ENCODE measurements at places on chromosomes 5 and 9.

GRCh38 chr5:180197016-180197702 is 11.9 kb downstream of the RASGEF1C start:
- no peak for DNase-seq

- DNase-seq: peak; percentile 11
Observed at GRCh38 chr5:143641549-143642355, 170.2 kb upstream of the HMHB1 start.

DNA sequence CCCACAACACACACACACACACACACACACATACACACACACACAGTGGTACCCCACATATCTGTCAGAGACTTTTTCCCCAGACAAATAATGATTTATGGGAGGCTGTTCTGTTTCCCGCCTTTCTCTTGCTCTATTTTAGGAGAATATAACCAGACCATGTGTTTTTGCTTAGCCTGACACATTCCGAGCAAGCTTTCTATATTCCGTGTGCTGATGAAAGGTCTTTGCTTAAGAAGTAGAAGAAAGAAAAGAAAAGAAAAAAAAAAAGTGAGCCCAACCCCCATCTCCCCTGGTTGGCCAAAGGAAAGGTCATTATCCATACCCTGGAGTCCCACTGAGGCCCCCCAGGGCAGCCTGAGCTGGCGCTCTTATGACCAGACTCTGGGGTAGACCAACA is 338.6 kb downstream of the SLIT3 start:
- DNase-seq: no peak

GRCh38 chr5:38453921-38454320 is 102.5 kb downstream of the LIFR start:
- DNase-seq: no peak

DNA sequence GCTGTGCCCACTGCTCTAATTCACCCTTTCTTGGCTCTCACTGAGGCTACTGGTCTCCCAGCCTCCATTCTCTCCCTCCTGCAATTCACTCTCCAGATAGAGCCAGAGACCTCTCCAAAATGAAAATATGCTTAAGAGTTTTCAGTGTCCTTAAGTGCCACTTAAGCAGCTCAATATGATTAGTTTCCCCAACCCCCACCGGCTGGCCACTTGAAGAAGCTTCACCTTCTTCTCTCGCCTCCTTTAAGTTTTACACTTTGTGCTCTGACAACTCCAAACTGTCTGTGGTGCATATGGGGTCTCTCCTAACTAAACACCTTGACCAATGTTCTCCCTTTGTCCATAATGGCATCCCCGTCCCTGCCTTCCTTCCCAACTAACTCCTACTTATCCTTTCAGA is 53.4 kb downstream of the CDK5RAP2 start:
- DNase-seq: no peak

DNA sequence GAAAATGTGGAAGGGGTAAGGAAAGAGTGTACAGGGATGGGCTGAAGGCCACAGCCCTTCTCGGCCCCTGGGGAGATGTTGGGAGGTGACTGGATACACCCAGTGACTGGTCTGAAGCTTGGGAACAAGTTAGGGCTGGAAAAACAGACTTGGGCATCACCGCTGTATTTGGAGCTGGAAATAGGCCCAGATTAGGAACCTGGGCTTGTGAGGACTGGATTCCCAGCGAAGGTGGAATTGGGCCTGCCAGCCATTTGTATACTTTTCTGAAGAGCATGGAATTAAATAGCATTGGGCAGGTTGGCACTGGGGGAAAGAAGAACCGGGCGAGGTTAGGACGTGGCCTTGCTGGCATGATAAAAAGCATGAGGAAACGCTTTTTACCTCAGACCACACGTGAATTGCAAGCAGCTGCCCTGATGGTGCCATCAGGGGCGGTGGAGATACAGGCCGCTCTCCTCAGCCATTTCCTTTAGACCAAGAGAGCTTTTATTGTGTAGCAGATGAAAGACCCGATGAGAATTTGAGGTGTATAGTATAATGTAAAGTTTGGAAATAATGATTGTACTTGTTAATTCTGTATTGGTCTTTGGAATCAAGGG is 37.8 kb downstream of the OTULIN start:
- no peak for DNase-seq

DNA sequence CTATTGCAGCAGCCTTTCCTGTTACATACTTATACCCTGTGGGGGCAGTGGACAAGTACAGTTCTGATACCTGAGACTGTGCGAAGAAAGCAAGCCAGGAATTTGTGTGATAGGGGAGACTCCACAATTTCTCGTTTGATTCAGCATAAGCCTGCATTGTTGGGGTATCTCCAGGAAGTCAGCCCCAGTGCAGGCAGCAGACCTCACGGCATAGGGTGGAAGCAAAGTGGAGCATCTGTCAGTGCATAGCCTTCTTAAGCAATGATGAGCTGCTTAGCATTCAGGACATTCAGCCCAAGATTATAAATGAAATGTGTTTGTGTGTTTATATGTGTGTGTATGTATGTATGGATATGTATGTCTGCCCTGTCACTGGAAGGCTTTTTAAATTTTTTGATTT is 157.0 kb downstream of the SH3GL2 start:
- DNase-seq: no peak

- DNase-seq: no peak
Observed at GRCh38 chr9:122376796-122377195, 6.0 kb downstream of the PTGS1 start.

- DNase-seq: no peak
Observed at GRCh38 chr5:151298063-151298855, 5.3 kb downstream of the SLC36A3 start.

GRCh38 chr9:84755380-84755779 is 85.9 kb downstream of the NTRK2 start:
- no peak for DNase-seq

DNA sequence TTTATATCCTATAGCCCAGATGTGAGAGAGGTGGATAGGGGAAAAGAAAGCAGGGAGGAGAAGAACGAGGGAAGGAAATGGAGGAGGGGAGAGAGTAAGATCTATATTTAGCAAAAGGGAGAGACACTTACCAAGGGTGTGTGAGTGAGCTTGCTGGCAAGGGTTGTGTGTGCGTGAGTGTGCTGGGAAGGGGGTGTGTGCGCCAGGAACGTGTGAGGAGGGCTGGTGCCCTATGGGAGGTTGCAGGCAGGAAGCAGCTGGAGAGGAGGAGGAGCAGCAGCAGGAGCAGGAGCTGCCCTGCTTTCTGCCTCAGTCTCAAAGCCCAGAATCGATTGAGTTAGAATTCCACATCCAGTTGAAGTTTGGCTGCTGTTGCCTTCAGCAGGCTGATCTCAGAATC is 148.3 kb upstream of the RUSC2 start:
- peak; percentile 33 for DNase-seq

DNA sequence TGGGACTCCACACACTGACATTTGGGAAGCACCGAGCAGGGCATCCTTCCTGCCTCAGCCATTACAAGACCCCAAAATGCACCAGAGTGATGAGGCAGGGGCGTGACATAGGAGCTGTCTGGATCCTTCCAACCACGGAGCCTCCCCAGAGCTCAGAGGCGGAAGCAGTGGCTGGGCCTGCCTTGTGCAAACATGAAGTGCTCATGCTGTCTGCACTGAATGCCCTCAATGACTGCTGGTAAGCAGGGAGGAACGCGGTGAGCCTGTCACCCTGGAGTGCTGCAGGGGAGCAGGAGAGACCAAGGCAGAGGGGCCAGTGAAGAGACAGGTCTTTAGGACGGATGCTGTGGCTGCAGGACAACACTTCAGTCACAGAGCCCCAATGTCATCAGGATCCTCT is 60.2 kb upstream of the HRH2 start:
- peak; percentile 0 for DNase-seq

- DNase-seq: no peak
Observed at GRCh38 chr5:122772446-122772845, 2.4 kb upstream of the SNX2 start.

- DNase-seq: no peak
Observed at GRCh38 chr9:37441776-37442370, 19.4 kb downstream of the GRHPR start.

GRCh38 chr5:67986761-67987160 is 228.8 kb upstream of the PIK3R1 start:
- DNase-seq: no peak

DNA sequence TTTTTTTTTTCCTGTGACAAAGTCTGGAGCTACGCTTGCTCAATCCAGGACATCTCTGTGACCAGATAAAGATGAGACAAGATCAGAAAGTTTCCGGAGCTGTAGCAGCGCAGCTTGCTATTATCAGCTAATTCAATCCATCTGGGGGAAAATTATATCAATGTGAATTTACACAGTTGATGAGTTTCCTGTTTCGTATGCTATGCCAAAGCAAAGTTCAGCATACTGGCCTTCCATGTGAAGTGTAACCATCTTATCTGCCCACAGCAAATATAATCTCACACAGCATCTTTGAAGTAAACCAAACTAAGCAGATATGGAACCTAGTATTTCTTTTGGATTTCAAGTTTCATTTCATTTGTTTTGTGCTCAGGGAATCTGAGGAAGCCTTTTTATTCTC is 1767.7 kb downstream of the EFNA5 start:
- no peak for DNase-seq

DNA sequence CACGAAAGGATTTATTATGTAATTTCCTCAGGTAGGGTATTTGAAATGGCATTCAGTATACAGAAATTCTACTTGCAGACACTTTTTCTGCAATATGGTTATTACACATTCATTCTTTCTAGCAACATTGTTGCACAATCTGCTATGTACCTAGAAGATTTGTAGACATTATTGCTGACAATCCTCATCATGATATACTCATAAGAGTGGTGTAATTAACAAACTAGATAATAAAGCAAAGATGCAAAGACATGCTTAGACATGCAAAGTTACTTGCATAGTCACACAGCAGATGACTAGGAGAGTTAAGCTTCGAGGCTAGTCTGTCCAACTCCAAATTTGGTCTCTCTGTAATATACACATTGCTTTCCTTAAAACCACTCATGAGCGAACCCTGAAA is 317.1 kb downstream of the ASTN2 start:
- DNase-seq: no peak

DNA sequence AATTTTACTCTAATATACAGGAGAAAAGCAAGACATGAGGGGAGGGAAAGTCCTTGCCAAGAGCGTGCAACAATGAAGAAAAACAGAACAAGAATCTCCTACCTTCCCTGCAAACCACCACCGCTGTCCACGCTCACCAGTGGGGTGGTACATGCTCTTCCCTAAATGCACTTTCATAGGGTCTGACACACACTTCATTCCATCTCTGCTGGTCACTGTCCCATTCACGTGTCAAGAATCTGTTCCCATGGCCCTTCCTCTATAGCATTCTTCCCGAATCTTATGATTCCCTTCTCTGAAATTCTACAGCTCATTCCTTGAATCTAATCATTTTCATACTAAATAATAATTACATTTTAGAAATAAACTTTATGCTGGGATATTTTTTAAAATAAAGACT is 11.4 kb upstream of the DNAH5 start:
- DNase-seq: no peak

- no peak for DNase-seq
Observed at GRCh38 chr5:84673785-84674184, 289.1 kb upstream of the EDIL3 start.

DNA sequence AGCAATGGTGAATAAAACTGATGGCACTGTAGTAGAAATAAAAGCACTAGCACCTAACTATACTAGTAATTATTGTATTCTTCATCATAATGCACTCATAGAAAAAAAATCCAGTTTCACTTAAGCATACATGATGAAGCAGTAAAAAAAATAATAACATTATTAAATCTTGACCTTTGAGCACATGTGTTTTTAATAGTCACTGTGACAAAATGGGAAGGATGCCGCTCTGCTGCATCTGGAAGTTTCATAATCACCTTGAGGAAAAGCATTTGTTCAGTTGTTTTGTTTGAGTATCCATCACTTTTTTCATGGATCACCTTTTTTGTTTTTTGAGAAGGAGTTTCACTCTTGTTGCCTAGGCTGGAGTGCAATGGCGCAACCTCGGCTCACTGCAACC is 13.2 kb downstream of the OR2K2 start:
- DNase-seq: no peak

- DNase-seq: no peak
Observed at GRCh38 chr5:150078802-150079689, 7.3 kb downstream of the CSF1R start.

DNA sequence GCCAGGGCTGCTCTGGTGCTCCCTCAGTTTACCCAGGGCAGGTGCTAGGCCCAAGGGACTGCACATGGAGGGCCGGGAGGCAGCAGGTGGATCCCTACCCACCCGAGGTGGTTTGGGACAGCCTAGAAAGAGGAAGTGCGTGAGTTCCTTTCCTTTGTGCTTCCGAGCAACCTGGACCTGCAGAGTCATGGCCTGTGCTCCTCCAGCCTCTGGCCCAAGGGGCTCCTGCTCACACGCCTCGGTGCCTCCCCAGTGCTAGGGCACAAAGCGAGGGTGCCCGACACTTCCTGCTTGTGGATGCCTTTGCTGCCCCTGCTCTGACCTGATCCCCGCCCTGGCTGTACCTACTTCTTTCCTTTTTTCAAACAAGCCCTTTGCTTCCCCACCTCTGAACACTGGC is 79.3 kb downstream of the RXRA start:
- DNase-seq: no peak

DNA sequence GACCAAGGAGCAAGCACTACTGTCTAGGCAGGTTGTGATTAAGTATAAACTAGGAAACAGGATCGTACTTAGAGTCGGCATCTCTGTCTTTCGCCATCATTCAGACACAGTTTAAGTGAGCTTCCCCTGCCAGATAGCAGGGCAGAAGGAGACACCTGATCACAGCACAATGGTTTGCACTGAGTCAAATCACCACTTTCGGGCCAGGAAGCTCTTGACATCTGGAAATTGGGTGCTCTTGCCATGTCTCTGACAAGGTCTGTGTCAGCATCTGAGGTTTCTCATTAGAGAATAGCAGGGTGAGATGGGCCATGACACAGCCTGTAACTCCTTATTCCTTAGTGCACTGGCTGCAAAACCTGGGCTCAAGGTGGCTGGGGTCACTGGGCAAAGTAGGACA is 8.3 kb downstream of the ADRB2 start:
- DNase-seq: no peak

DNA sequence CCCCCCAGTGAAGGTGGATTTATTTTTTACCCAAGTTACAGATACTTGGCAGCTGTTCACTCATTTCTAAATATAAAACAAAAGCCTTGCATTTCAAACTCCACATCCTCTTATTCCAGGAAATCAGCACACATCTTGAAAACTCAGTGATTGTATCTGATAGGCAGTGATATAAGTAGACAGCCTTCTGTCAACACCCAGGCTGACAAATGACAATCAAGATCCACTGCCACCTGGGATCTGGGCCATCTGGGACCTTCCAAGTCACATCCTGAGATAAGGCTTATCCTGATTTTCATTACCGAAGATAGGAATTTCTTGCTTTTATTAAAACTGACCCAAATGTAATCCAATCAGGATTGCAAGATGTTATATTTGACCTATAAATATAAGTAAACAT is 201.3 kb upstream of the PUM3 start:
- no peak for DNase-seq

DNA sequence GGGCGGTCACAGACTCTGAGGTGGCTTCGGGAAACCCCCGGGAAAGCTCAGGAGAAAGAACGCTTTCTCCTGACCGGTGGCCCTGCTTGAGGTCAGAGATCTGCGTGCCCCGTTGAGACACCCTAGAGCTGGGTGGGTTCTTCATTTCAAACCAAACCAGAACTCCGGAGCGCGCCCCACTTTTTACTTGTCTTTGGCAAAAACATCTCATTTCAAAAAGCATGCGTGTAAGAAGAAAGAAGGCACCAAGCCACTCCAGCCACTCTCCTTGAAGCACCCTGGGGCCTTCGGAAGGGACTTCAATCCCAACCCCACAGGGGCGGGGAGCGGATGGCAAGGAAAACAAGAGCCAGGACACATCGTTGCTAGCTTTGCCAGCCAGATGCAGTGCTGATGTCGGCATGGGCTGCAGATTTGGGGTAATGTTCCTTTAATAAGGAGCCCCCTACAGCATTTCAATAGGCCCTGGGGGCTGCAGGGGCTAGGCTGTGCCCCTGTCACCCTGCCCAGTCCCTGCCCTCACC is 171.7 kb downstream of the ERCC6L2 start:
- DNase-seq: no peak

Data from NCI-H1092 treated with DMSO at 0.1 percent for 48 hours (cell line).